Motor neuron (in vitro differentiated cells): ENCODE measurements at places on chromosomes 7 and 10. TPM values are rescaled to one million over a fixed set of nuclear protein-coding genes. Genes with fewer than 3 reads are reported as not detected.

The SAP25 gene
- total RNA-seq: 0.90 TPM in 1 of 2 replicates, not detected in the other

The AMPH gene
- total RNA-seq: 20.5 and 21.5 TPM in 2 replicates

The SKIDA1 gene
- 12.4 and 15.7 TPM in 2 replicates for total RNA-seq

The PTF1A gene
- total RNA-seq: not detected in 2 replicates
